ENCODE measurements at places on chromosomes 5 and 9.

DNA sequence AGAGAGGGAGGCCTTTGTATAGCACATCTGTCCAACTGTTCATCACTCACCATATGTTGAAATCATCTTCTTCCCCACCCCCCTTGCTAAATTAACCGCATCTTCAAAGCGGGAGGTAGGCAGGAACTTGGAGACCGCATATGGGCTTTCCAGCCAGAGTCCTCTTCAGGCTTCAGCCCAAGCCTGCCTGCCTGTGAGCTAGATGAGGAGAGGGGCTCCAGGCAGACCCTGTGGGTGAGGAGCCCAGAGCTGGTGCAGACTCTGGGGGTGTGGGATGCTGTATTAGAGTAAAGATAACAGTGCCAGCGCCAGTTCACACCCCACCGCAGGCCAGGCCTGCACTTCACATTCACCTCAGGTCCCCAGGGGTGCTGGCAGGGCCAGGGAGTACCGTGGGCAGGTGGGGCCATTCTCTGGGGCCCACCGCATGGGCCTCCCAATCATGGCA is 16.2 kb downstream of the PRRC2B start:
- DNase-seq, result no peak

DNA sequence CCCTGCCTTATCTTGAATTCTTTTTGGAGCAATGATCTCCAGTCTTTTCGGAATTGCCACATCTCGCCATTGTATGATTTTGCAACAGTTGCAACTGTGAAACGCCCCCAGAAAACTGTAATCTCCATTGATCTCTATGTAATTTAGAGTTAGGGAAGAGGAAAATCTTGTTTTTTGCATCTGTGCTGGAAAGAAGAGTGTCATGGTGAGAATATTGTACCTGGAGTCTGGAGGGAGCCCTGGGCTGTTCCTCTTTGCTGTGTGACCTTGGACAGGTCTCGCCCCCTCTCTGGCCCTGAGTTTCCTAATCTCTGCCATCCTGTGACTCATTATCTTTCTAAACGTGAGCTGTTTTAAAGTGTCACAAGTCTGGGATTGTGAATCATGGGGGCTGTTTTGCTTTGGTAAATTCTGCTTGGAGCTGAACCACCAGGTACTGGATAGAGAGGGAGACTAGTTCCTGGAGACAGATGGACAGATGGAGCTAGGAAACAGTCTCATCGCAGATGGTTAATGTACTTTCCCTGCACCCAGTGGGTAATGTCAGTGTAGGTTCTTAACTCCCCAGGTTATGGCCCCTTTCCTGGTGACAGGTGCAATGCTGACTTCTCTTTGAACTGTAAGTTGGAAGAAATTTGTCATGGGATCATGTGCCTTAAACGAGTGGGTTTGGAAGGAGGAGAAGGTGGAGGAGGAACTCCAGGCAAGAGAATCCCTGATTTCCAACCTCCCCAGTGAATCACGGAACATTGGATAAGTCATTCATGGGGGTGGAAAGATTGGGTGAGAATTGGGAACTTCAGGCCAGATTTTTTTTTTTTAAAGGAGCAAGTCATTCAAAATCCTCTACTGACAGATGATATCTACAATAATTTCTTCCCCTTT is 19.6 kb downstream of the PPARGC1B start:
- DNase-seq, result no peak

- no peak for DNase-seq
Measured at GRCh38 chr9:115039516-115040120, 78.3 kb downstream of the TNC start.

- DNase-seq, result no peak
Measured at GRCh38 chr5:125440905-125441304, 694.5 kb upstream of the ZNF608 start.

DNA sequence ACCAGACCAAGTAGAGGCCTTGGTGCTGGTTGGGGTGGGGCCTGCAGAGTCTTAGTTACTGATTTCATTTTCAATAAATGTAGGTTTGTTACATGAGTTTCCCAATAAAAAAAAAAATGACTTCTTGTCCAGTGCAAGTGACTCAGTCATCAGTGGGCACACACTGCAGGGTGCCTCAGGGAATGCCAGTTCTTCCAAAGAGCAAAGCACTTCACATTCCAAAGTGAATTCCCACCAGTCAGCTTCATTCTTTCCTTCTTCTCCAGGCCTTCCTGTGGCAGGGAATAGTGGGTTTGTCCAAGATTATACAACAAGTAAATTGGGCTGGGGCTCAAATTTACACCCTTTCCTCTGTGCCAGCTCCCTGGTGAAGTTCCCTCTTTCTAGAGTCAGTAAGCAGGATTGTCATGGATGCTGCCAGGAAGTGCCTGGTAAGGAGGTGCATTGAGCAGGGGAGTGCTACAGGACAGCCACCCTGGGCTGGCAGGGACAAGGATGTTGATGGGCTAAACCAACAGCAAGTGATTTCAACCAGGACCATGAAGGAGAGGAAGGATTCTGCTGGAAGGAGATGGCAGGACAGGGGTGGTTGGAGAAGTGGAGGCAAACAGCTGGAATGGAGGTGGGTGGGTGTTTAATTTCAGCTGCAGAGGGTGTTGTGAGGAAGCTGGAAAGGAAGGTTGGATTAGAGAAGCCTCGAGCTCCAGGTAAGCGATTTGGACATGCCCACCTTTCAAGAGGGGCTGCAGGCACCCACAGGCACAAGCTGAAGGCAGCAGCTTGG is 3.7 kb upstream of the B4GALT7 start:
- no peak for DNase-seq

GRCh38 chr5:38060354-38060753 is 198.0 kb upstream of the EGFLAM start:
- DNase-seq, result no peak
